ENCODE measurements at places on chromosomes 12 and 14. TPM values are rescaled to one million over a fixed set of nuclear protein-coding genes. Genes with fewer than 3 reads are reported as not detected.

Gene KRT86
- total RNA-seq: 0.34 TPM

Gene CEBPE
- not detected for total RNA-seq

Gene KLRK1
- 0.75 TPM for total RNA-seq

Gene PLEKHG7
- total RNA-seq: not detected

Gene LRRC10
- total RNA-seq: not detected

Gene ARF3
- total RNA-seq: 135 TPM

Gene ARG2
- 19.2 TPM for total RNA-seq

Gene CS
- total RNA-seq: 250 TPM

Gene RNFT2
- 14.4 TPM for total RNA-seq

Gene TAS2R9
- total RNA-seq: not detected

Gene GPRC5D
- total RNA-seq: not detected

Gene USP44
- total RNA-seq: 4.3 TPM

DNA sequence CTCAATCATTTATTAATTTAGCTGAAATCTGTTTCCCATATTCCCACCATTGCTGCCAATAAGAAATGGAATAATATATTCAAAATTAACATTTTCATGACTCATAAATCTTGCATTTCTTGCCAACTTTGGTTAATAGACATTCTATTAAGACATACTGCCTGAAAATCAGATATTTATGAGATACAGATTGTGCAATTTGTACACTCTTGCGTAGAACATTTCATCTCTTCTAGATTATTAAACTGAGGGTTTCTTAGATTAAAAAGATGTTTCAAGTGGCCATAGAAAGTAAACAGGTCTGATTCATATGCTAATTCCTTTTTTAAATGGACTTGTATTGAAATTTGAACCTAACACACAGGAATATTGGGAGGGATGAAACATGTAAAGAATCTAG, 9.1 kb downstream of the LTA4H start:
- no peak for DNase-seq

- no peak for DNase-seq
Observed at GRCh38 chr12:20628226-20628787, 66.8 kb upstream of the SLCO1C1 start.

DNA sequence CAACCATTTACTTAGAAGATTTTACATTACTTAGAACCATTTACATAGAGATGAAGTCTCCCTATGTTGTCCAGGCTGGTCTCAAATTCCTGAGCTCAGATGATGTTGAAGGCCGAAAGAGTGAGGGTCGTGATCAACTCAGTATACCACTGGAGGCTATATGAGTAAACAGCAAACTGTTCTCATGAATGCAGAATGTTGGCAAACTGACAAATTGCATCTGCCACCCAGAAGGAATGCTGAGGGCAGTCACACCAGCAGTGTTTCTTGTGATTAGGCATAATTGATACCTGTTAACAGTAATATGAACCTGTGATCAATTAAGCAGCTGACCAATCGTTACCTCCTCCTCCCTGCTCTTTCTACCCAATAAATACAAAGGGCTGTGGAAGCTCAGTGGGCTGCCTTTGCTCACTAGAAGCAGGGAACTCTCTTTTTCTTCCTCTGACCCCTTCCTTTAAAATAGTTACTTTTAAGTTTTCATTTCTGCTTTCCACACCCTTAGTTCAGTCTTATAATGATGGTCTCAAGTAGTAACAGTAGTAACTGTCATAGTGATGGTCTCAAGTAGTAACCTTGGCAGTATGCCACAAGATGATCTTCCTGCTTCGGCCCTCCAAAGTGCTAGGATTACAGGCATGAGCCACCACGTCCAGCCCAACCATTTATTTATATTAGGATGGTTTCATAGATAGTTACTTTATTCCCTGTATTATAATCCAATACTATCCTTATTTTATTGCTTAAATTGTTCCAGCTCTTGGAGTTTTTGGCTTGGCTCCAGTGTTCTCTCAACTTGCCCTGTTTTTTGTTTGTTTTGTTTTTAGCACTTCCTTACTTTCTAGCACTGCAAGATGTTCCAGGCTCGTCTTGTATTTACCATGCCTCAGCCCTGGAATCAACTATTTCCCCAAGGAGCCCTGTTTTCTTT, 25.8 kb downstream of the LIMA1 start:
- DNase-seq: no peak

DNA sequence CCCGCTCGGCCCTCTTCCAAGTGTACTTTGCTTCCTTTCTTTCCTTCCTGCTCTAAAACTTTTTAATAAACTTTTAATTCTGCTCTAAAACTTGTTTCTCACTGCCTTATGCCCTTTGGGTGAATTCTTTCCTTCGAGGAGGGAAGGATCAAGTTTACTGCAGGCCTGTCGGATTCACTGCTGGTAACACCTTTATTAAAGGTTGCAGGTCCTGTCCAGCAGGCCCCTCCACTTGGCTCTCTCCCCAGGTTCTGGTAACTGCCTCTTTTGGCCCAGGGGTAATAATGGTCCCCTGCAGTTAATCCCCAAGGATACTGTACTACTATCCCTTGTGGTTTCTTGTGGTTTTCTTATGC, 152.7 kb upstream of the EEA1 start:
- no peak for DNase-seq

DNA sequence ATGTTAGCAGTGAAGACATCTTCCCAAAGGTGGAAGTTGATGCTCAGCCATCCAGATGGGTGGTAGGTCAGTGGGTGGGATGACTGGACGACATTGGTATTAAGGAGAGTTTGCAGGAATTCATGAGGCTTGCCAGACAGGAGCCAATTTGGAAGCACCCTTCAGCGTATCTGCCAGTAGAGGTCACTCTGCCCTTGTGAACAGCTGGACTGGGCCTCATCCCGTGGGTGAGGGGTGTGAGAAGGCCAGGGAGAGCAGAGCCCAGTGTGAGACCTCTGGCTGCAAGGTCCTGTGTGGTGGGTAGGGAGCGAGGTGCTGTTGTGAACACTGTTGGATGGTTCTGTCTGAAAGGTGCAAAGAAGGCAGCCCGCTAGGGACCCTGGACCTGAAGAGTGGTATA, 37.7 kb downstream of the SLC5A8 start:
- no peak for DNase-seq

DNA sequence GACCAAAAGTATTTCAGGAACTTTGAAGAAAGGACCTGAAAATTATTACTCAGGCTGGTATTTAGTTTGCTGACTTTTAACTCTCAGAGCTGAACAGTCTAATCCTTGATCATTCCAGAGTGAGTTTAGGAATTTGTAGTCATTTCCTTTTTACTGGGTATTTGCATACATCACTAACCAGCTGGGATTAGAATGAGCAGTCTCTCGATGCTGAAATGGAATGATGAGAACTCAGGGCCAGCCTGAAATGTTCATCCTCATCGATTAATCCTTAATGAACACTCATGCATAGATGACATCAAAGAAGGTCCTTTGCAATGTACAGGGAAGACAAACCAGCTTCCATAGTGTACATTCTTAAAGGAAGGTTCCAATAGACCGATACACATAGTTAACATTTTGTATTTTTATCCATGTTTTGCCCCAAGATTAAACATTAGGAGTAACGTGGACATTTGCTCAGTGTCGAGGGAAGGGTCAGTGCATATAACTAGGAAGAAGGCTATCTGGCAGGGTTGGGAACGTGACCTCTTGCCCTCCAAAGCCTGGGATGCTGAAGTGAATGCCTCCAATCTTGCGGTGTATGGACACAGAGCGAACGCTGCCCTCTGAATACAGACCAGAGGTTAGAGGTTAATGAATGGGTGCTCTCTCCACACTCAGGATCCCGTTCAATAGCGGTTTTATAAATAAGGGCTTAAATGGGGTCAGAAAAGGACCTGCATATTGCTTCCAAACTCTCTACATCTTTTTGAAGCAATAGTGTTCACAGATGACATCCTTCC, 14.5 kb downstream of the FBXL14 start:
- DNase-seq: no peak

DNA sequence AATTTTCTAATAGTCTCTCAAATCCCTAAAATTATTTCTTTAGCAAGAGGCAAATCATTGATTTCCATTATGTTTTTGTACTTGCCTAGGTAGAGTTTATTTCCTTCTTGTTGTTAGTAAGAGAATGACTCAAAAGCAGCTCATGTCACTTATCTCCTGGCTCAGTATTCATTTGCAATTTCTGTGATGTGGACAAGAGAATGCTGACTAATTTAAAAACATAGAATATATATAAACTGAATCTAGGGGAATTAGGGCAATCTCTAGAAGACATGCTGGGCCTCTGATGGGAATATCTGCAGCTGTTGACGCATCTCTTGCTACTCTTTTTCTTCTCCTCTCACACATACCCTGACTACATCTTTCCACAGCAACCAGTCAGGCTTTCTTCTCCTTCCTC, 130.8 kb upstream of the PRKD1 start:
- DNase-seq: no peak

GRCh38 chr12:96985515-96986362, 78.7 kb downstream of the NEDD1 start:
- peak; percentile 22 for DNase-seq

- DNase-seq: no peak
Observed at GRCh38 chr14:51095854-51096823, 1.2 kb upstream of the TRIM9 start.

- no peak for DNase-seq
Observed at GRCh38 chr14:32657081-32657480, 281.6 kb upstream of the NPAS3 start.

DNA sequence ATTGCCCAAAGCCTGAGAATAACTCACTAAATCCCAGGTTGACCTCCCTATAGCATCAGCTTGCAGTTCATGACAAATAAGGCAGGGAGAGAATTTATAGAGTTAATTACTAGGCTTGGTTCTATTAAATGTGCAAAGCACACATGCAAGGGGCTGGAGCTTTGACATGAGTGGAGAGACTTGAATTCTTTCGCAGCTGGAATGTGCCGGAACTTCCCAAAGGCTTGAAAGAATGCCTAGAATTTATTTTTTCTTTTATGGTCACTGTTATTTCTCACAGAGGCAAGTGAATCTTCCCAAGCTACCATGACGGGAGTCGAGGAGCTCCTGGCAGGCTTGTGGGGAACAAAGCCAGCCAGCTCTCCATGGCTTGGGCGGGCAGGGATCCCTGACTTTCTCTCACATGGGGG, 95.5 kb upstream of the USP44 start:
- DNase-seq: no peak

DNA sequence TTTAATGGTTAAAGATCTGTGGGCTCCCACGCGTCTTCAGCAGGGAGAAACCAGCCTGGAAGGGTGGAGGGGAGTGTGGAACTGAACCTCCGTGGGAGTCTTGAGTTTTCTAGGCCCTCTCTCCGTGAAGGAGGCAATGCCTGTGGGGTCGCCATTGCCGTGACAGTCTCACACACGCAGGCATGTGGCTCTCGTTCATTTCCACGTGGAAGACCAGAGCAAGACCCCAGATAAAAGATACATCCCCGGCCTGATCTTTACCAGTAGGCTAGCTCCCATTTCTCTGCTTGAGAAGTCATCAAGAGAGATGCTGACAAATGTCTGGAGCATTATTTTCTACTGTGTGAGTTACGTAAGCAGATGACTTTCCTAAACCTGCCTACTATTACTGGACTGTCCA, 491.7 kb upstream of the LMO3 start:
- DNase-seq: no peak

DNA sequence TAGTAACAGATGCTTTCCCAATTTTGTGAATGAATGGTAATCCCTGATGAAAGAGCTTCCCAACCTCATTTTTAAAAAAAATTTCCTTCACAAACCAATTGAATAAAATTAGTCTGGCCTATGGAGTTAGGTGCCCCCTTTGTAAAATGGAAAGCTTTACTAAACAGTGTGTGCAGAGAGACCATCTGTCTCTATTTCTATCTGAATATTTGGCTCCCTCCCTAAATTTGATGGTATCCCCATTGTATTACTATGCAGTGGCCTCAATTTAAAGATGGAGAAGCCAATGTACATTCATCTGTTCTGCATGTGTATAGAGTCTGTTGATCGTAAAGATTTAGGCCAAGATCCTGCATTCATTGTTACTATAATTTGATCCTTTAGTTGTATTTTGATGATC, 397.7 kb upstream of the RGS6 start:
- DNase-seq: no peak

DNA sequence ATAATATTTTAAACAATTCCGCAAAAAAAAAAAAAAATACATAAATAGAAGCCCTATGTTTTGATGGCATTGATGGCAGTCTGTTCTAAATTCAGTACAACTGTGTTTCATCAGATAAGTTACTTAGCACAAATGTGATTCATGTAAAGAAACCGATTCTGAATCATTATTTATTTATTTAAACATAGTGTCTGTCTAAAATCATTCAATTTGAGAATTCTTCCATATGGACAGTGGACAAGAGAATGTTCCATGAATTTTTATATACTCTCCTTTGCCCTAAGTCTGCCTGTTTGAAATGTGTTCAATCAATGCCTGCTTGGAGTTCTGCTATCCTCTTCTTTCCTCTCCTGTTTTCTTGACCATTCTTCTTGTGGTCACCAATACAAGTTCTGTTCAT, 126.5 kb downstream of the PDE3A start:
- DNase-seq: no peak

GRCh38 chr12:19194963-19195362, 65.4 kb downstream of the PLEKHA5 start:
- no peak for DNase-seq

- DNase-seq: no peak
Observed at GRCh38 chr14:70069186-70069585, 119.6 kb downstream of the SLC8A3 start.

DNA sequence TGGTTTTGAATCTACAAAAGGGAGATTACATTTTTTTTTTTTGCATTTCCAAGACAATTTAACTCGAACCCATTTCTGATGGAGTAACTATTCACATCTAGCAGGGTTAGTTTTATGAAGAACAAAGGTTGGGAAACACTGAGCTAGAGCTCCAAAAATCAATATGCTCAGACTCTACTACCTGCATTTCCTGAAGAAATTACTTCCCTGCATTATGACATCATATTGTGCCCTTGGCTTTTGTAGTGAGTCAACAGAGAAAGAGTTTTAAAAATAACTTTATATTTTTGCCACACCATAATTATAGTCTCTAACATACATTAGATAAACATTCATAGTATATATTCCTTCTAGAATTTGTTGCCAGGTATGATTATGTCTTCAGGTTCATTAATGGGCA, 14.8 kb downstream of the GRIP1 start:
- DNase-seq: no peak

DNA sequence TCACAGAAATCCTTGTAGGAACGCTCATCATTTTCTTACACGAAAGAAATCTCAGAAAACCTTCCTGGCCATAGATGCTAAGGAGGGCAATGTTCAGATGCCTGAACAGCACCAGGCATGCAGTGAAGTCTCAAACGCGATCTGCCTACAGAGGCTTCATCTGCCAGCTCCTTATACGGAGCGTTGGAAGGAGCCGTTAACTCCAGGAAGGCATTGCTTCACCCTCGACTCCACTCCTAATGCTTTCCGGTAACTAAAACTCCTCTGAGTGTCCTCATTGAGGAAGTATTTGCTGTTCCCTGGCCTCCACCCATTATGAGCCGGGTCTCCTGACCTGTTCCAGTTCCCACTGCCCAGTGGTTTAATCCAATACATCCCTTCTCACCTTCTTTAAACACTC, 502.7 kb downstream of the BCL11B start:
- DNase-seq: no peak

GRCh38 chr12:129570796-129571400, 332.9 kb downstream of the TMEM132D start:
- no peak for DNase-seq
